ENCODE measurements at places on chromosomes 2 and 18.
A peak's percentile ranks its signal among the peaks of the same experiment; 100 is the strongest.

GRCh38 chr18:39838831-39839230, 2116.2 kb upstream of the PIK3C3 start:
- DNase-seq = no peak

GRCh38 chr2:232477751-232478510, 9.7 kb downstream of the ECEL1 start:
- DNase-seq = no peak

GRCh38 chr2:118430510-118431164, 342.4 kb downstream of the INSIG2 start:
- DNase-seq = peak; percentile 23

- DNase-seq = no peak
These were observed 797.2 kb downstream of the SATB2 start for GRCh38 chr2:198660501-198660900.

- no peak for DNase-seq
These were observed 116.9 kb downstream of the AGAP1 start for GRCh38 chr2:235610696-235611257.

DNA sequence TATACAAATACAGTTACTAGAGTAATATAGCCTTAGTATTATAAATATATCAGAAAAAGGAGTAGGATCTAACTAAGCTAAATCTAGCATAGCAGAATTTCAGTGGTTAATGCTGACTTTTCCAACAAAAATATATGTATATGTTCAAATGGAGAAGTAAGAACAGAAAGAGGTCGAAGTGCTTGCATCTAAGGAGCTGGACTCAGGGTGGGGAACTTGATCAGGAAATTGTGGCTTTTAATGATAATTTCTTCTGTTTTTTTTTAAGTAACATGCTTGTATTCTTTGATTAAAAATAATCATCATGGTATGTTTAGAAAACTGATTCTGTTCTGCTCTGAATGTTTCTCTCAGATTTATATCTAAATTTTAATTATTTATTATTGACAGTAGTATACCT, 327.1 kb downstream of the GALNT13 start:
- DNase-seq = no peak

DNA sequence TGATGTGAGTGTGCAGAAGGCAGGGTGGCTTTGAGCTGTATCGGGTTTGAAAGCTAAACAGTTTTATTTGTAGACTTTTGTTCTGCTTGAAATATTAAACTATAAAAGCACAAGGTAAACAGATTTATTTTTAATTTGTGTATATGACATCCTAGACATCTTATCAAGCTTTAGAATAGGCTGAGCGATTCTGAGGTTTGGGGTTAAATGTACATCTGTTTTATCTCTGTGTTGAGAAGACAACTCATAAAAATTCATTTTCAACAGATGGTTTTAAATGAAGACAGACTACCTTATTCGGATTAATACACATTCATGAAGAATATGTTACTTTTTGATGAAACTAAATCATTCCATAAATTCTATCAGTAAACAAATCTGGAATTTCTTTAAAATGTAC, 368.8 kb downstream of the RPRM start:
- DNase-seq = no peak

DNA sequence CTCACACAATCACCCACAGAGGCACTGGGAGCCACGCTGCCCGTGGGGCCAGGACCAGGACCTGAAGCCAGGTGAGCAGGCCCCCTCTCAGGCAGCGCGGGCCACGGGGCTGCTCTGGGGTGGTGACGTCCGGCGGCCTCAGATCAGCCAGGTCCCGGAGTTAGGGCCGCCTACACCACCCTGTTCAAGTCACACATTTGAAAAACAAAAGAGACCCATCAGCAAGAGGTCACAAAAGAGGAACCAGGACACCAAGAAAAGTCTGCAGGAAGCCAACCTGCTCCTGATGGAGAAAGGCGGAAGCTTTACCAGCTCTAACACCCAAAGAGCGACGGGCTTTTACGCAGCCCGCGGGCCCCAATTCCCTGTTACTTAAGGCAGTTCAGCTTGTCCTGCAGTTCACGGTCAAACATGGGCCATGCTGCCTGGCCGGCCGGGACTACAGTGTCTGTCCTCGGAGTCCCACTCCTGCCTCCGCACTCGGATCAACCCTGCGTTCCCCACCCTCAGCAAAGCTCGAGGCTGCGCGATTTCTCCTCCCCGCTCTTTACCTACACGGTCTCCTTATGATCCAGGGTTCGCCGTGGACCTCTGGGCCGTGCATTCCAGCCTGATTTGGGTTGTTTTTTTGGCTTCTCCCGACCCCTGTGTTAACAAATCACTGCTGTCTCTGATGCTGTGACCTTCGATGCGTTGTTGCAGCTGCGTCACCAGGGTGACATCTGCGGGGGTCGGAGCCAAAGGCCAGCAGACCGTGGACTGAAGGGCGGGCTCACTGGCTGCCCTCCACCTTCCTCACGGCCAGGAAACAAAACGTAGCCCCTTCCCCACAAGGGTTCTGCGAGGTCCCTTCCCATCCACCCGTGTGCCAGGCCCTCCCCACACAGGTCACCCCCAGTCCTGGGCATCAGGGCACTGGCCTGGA, 31.0 kb downstream of the SNORC start:
- DNase-seq = no peak

GRCh38 chr2:102915128-102915527, 153.3 kb downstream of the TMEM182 start:
- peak; percentile 50 for DNase-seq

DNA sequence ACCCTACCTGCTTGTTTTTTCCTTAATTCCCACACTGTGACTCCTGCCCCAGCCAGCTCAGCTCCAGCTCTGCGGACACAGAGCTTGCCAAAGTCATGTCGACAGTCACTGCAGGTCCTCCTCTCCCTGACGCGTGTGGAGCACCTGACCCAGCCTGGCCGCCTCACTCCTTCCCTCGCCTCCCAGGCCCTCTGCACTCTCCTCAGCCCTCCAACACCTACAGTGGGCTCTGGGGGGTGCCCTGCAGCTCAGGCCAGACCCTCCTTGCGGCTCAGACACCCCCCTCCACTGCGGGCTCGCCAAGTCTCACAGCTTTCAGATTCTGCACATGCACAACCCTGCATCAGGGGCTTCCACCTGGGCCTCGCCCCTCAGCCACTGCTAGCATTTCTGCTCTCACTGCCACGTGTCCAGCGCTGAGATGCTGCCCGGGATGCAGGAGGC, 68.3 kb downstream of the NDUFA10 start:
- no peak for DNase-seq

DNA sequence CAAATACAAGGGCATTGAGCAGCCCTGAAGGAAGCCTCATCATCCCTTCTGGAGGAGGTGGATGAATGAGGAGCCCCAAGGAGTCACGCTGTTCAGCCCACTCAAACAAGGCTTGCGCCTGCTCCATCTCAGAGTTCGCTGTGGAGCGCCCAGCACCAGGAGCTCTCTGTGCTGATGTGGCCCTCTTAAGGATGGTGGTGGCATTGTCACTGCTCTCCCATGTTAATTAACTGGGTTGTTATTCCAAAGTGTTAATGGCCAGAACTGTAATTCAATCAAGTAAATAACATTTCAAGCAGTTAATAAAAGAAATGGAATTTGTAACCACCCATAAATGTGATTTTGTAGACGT, 726.0 kb upstream of the RAB6C start:
- peak; percentile 61 for DNase-seq
